ENCODE measurements at places on chromosomes 2 and 18.

DNA sequence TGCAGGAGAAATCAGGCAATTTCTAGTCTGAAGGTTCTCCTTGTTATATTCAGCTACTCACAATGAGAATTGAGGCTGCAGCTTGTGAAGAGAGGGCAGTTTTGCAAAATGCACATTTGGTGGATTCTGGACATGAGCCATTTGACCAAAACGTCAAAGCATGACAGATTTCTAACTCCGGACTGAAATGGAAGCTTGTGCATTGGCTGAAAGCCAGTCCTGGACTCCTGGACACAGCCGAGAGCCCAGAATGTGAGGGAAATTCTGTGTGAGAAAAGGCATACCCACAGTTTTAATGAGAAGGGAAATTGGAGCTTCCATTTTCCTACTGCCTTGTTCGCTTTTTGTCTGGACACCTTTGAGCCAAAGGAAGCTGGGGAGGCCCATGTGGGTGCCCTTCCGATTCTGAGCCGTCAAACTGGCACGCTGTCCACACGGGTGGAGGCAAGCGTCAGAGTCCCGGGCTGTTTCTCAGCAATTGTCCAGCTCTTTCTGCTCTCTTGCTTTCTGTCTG, 23.7 kb upstream of the ROCK2 start:
- no peak for DNase-seq

GRCh38 chr2:46147626-46148368, 149.4 kb upstream of the EPAS1 start:
- no peak for DNase-seq

GRCh38 chr18:59047321-59048047, 92.2 kb upstream of the SEC11C start:
- no peak for DNase-seq

DNA sequence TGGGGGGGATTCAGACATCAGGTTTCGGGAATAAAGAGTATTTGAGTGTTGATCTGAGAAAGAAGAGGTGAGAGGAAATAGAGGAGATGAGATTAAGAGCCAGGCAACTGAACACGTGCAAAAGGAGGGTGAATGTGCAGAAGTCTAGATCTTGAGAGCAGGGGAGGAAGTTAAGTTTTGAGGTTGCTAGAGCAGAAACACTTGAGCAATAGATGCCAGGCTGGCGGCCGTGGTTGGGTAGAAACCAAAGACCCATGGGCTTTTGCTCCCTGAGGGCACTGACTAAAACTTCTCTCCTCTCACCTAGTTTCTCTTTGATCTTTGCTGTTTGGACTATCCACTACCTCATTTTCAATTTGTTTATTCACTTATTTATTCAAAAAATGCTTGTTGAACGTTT, 116.0 kb downstream of the CDC42EP3 start:
- DNase-seq, result no peak

GRCh38 chr2:20184067-20184938, 40.6 kb downstream of the SDC1 start:
- DNase-seq, result no peak

- no peak for DNase-seq
Measured at GRCh38 chr18:74183130-74183529, 34.8 kb downstream of the TIMM21 start.

DNA sequence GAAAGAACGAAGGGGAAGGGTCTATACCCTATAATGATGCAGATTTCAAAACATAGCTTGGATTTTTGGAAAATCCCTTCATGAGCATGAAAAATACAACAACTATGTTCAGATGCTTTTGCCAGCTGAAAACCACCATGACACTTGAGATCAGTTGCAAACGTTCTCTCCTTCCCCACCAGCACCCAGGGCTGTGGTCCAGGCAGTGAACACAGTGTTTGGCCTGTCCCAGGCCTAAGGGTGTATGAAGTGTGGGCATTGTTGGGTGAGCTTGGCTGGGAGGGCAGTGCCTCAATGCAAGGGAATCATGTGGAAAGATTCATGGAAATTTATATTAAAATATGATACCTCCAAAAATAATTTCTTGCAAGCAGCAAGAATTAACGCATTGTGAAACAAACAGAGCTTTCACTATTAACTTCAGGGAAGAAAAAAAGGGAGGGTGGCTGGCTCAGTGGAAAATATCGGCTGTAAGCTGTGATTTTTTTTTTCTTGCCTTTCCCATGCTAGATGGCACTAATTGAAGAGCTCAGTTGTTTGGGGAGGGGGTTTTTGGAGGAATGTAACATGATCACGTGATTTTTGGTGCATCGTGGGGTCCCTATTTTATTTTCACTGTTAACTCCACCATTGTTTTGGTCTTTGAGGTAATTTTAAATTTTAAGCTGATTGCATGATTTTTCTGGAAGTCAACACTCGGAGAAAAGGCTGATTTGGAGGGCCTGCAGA, 52.0 kb downstream of the CDC42EP3 start:
- DNase-seq, result no peak

- no peak for DNase-seq
Measured at GRCh38 chr2:98293931-98294687, 52.1 kb upstream of the CNGA3 start.

- DNase-seq, result no peak
Measured at GRCh38 chr2:174870787-174871186, 106.5 kb upstream of the CHRNA1 start.

GRCh38 chr2:143629340-143629739, 500.1 kb downstream of the ARHGAP15 start:
- no peak for DNase-seq

DNA sequence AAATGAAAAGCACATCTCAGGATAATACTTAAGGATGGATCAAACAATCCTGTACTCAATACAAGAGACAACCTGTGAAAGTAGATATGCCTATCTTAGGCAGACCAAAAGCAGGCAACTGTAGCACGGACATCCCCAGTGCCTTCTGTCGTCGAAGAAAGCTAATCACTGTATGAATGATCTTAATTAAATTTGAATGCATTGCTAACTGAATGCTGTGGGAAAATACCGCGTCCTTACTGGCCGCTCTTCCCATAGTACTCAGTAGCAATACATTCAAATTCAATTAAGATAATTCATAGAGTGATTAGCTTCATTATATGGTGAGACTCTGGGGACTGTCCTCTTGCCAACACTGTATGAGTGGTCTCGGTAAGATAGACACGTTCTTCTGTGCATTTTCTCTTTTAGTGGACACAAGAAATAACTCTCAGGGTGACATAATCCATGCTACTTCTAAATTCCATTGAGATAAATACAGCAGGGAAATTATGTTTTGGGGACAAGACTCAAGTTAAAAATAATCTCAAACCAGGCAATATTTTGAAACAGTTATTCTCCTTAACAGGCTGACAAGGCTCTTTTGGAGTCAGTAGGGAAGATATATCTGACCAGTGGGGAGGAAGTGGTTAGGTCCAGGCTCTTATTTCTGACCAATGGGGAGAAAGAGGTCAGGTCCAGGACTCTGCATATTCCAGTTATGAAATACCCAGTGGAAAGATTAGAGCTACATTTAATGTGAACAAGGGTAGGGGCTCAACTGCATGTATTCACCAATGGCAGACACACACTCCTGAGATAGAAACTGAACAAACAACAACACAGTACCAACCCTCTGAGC, 97.3 kb downstream of the DOCK10 start:
- no peak for DNase-seq

GRCh38 chr18:42047721-42048120, 92.7 kb downstream of the PIK3C3 start:
- DNase-seq, result no peak

GRCh38 chr18:33745151-33745795, 167.3 kb downstream of the ASXL3 start:
- DNase-seq, result no peak

GRCh38 chr2:115910270-115910669, 1467.8 kb downstream of the DPP10 start:
- no peak for DNase-seq
